Epithelial cell of umbilical artery (primary cell): ENCODE measurements at places on chromosomes 6 and 20. TPM values are rescaled to one million over a fixed set of nuclear protein-coding genes. Genes with fewer than 3 reads are reported as not detected.

PPP2R5D gene
- total RNA-seq: 27.7 and 31.2 TPM in 2 replicates

HECA gene
- total RNA-seq: 22.1 and 26.4 TPM in 2 replicates

CST5 gene
- total RNA-seq: not detected in 2 replicates

ARHGAP40 gene
- total RNA-seq: under 0.01 TPM in 1 of 2 replicates, not detected in the other
